Putamen (tissue), 1 donor: ENCODE measurements at places on chromosomes 16 and 17.

DNA sequence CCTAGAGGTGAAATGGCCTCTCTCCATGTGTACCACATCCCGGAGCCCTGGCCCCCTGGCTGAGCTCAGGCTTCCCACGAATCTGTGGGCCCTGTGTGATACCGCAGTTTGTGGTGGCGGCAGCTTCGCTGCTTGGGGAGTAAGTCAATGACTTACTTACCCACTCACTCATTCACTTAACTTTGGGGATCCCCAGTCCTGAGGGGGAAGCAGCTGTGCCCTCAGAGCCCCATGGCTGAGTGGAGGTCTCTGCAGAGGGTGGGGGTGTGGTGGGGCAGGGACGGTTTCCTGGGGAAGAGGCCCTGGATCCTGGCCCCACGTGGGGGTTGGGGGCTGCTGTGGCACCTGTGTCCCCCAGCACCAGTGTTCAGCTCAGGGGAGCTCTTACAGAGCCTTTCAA is 13.2 kb downstream of the KCNJ12 start:
- no peak for DNase-seq

GRCh38 chr17:55278173-55278961 is 13.6 kb downstream of the HLF start:
- no peak for DNase-seq

DNA sequence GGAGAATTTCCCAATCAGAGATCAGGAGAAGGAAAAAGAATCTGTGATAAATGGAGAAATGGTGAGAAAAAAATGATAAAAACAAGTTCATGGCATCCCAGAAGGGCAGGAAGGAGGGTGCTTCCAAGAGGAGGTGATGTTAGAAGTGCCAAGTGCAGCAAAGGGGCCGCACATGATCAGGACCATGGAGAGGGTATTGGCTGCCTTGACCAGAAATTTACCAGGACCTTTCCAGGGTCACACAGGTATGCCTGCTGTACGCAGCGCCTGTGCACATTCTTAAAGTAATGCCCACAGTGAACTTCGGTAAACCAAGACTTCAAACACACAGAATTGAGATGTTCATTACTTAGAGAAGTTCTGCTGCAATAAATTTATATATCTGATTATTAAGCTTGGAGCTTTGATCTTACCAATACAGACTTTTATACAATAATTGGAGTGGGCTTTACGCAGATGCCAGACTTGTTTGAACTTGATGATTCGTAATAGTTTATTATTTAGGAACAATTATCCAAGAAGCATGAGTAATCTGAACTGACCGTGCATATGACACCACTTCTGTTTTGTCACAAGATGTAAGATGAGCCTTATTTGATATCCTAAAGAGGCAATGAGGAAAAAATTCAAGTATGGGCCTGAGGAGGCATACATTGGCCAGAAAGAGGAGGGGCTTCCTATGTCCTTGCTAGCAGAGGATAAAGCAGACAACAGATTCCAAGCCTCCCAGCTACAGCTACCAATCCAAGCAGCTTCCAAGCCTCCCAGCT is 2.2 kb upstream of the KRT33A start:
- DNase-seq = no peak

DNA sequence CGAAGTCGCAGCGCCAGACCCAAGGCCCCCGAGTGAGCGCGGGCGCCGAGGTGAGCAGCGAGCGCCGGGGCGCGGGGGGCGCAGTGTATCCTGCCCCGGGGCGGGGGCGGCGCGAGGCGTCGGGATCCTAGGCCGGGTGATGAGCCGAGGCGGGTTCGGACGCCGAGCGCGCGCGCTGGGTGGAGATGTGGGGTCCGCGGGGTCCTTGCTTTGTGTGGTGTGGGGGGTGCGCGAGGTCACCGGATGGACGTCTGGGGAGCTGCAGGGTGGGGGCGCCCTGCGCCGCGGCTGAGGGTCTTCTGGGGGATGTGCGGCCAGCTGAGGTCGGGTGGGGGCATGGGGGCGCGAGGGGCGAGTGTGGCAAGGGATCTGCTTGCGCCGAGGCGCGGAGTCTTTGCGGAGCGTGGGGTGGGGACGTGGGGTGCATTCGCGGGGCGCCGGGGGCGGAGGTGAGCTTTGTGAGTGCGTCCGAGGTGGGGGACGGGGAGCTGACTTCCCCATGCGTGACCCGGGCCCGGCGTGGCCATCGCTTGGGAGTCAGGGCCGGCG is 560 bp downstream of the RAI1 start:
- DNase-seq = no peak

GRCh38 chr17:37774504-37774903 is 29.6 kb upstream of the HNF1B start:
- no peak for DNase-seq

DNA sequence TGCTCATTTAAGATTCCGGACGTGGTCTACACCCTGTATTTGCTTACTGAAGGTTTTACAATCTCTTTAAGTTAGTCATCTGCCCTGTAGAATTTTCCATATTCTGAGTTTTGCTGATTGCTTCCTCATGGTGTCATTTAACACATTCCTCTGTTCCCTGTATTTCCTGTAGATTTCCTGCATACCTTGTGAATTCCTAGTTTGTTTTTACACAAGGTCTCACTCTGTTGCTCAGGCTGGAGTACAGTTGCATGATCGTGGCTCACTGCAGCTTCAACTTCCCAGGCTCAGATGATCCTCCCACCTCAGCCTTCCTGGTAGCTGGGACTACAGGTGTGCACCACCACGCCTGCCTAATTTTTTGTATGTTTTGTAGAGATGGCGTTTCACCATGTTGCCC is 66.8 kb downstream of the CMIP start:
- no peak for DNase-seq

DNA sequence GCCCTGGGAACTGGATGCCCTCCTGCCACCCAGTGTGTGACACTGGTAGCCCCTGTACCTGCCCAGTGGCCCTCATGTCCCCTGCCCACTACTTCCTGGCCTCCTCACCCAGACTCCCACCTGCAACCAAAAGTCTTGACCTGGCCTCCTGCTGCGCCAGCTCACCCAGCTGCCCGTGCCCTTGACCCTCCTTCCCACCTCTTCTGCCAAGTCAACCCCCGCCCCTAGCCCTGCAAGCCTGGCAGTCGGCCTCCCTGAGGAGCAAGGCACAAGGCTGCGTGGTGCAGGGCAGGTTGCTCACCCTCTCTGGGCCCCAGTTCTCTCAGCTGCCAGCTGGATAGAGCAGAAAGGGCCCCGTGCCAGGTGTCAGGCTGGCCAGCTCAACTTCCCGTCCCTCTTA is 12.3 kb upstream of the FAM83G start:
- no peak for DNase-seq

DNA sequence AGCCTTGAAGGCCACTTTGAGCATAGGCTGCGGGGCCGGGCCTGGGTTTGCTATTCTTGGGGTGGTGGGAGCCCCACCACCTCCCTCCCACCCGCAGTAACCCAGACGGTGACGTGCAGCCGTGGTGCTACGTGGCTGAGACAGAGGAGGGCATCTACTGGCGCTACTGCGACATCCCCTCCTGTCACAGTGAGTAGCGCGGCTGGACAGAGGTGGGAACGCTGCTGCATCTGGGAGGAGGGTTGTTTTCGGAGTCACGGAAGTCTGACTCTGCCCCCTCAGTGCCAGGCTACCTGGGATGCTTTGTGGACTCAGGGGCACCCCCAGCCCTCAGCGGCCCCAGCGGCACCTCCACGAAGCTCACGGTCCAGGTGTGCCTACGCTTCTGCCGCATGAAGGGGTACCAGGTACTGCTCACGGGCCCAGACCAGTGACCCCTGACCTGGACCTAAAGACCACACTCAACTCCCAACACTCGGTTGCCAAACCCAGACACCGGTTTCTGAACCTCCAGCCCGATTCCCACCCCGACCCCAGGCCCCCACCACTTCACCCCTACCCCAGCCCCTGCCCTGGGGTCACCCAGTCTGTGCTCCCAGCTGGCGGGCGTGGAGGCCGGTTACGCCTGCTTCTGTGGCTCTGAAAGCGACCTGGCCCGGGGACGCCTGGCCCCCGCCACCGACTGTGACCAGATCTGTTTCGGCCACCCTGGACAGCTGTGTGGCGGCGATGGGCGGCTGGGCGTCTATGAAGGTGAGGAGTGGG is 2.1 kb downstream of the KREMEN2 start:
- DNase-seq = no peak

GRCh38 chr16:22813223-22813947 is 577 bp upstream of the HS3ST2 start:
- DNase-seq = peak; percentile 2

GRCh38 chr16:84036982-84037425 is 5.6 kb downstream of the SLC38A8 start:
- DNase-seq = no peak

DNA sequence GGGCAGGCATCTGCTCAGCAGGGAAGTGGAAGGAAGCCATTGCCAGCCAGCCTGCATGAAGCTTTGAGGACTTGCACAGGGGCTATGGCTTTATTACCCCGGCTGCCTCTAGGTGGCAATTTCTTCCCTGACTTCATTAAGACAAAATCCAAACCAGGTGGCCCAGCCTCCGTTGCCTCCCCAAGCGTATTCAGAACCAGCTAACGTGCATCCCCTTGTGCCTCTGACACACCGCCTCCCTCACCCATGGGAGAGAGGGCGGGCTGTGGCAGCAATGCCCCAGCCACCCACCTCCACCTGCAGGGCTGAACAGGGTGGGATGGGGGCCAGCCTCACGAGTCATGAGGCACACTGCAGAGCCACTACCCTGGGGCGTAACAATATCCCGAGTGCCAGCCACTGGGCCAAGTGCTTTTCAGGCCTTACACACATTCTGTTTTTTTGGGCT is 6.8 kb downstream of the KIFC3 start:
- DNase-seq = no peak

DNA sequence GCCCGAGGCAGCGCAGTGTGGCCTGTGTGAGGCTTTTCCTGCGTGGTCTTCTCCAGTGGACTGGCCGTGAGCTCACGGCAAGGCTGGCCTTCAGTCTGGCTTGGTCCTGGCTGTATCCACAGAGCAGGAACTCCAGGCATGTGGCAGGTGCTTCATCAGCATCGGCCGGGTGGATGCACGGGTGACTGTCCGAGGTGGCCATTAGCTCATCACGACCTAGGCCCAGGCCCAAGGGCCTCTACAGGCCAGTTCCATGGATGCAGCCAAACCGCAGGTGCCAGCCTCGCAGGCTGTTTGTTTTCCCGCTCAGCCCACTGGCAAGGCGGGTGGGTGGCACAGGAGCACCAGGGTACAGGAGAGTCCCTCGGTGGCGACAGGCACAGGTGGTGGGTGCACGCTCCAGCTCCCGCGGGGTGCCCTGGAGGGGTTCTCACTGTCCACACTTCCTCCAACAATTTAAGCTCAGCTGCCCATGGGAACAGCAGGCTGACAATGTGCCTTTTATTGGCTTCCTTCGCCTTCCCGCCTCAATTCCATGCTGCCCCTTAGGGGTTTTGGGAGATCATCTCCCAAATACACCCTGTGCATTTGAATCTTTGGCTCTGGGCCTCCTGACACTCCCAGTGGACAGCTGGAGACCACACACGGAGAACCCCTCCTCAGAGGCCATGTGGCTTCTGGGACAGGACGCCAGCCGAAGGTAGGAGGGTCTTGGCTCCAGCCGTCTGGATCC is 33.0 kb downstream of the ENGASE start:
- DNase-seq = no peak
